ENCODE measurements at places on chromosomes 5 and 9. TPM values are rescaled to one million over a fixed set of nuclear protein-coding genes. Genes with fewer than 3 reads are reported as not detected.

The DYNC2I2 gene
- total RNA-seq, result 141 TPM

The LIFR gene
- total RNA-seq, result 2.2 TPM

DNA sequence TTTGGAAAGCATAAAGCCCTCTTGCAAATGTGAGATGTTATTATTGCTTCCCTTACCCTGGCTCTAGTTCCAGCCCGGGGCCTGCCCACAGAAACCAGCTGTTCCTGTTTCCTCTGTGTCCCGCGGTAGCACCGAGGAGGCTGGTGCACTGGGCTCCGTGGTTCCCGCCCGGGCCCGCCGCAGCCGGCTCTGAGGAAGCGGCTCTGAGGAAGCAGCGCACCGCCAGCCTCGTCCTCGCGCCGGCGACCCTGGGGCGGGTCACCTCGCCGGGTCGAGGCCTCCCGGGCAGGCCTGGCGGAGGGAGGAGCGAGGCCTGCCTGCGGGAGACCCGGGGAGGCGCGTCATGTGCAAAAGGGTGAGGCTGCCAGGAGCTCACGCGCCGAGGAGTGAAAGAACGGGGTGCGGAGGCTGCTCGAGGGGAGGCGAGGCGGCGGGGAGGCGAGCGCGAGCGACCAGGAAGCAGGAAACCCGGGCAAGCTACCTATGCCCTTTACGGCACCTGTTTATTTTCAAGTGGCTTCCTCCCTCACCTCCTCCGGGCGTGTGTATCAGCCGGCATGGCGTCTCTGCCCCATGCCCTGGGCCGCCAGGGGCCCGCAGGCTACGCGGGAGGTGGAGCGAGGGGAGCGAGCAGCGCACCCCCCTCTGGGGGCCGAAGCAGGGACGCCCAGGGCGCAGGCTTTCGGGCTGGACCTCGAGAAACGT, 61.3 kb upstream of the MEGF10 start:
- peak; percentile 50 for DNase-seq

The PTGES gene
- 2.9 TPM for total RNA-seq

DNA sequence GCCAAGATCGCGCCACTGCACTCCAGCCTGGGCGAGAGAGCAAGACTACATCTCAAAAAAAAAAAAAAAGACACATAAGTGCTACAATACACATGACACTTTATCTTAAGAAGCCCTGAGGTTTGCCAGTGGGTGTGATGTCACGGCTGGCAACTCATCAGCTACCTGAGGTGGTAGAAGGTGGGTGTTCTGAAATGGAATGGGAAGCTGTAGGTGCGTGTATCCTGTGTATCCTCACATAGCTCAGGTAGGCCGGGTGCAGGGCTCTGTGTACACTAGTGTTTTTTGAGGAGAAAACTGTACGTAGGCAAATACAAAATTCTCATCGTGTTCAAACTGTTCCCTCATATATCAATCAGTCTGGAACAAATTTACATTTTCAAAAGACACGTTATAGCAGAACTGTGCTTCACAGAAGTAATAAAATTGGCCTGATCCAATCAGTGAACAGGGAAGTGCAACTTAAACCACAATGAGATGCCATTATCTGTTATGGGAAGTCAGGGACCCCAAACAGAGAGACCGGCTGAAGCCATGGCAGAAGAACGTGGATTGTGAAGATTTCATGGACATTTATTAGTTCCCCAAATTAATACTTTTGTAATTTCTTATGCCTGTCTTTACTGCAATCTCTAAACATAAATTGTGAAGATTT, 10.4 kb downstream of the BICD2 start:
- DNase-seq, result no peak
